Kidney tubule cell (primary cell): ENCODE measurements at places on chromosomes 11 and 22.

GRCh38 chr22:49566693-49567092 lies 261.0 kb downstream of the BRD1 start:
- DNase-seq: no peak

GRCh38 chr22:42893371-42894150 lies 36.5 kb upstream of the ARFGAP3 start:
- DNase-seq: no peak

- DNase-seq: peak; percentile 63
These were observed 108.2 kb downstream of the SLC36A4 start for GRCh38 chr11:93089474-93090102.

GRCh38 chr11:120168960-120169681 lies 31.2 kb upstream of the TRIM29 start:
- DNase-seq: peak; percentile 67

- no peak for DNase-seq
These were observed 57.8 kb upstream of the TCF20 start for GRCh38 chr22:42328130-42328783.

DNA sequence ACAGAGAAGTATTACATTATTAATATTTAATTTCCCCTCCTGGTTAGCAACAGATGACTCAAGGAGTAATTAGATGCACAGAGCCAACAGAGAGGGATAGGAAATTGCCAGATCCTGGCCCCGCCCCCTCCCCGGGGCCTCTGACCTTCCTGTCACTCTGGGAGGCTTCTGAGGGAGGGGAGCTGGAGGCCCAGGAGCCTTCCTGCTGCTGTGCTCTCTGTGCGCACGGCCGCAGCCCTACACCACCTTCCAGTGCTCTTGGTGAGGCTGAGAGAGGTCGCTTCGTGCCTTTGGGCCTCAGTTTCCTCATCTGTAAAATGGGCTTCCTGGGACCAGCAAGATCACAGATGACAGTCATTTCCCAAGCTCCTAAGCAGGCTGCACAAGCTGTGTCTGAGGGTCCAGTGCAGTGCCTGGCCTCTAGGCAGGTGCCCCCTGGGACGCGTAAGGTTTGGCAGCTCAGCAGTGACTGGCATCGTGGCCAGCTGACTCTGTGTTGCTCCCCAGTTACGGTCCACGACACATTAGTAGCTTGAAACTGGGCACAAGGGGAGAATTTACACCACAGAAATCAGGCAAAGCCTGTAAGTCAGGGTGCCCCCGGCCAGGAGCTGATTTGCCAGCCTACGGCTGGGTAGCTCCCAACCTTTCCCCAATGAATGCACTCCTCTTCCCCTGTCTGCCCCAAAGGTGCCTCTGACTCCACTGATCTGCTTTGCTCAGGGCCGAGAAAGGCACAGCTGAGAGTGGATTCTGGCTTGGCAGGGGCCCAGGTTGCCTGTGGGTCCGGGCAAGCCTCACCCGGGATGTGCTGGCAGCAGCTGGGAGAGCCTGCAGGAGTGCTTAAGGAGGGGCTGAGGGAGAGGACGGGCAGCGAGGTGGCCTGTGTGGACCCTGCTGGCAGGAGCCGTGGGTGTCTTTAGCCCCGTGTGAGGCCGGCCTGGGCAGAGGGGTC lies 2.3 kb downstream of the ADORA2A start:
- peak; percentile 57 for DNase-seq

DNA sequence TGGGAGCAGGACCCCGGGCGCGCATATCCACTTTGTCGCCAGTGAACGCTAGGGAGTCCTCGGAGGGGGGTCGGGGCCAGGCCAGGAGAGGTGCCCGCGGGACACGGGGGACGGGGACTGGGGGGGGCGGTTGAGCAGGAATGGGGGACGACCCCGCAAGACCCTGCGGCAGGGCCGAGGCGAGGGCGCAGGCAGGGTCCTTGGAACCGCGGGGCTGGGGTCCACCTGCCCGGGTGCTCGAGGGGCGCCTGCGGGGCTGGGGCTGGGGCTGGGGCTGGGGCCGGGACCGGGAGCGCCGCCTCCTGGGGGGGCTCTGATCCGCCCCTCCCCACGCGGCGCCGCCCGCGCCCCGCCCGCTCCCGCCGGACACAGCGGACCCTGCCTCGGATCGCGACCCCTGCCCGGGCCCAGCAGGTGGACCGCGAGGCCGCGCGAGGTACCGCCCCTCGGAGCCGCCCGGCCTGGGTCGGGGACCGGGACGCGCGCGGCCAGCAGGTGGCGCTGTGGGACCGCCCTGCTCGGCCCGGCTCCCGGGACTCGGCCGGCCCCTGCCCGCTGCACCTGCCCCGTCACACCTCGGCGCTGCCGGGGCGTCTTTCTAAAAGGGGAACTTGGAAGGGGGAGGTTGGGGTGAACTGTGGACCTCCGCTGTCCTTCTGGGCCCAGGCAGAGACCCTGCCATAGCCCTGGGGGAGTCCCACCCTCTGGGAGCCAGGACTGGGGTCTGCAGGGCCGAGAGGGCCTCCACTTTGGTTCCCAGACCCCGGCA lies 11.0 kb downstream of the CRELD2 start:
- DNase-seq: peak; percentile 48

GRCh38 chr11:86934926-86935579 lies 20.1 kb downstream of the FZD4 start:
- DNase-seq: no peak

DNA sequence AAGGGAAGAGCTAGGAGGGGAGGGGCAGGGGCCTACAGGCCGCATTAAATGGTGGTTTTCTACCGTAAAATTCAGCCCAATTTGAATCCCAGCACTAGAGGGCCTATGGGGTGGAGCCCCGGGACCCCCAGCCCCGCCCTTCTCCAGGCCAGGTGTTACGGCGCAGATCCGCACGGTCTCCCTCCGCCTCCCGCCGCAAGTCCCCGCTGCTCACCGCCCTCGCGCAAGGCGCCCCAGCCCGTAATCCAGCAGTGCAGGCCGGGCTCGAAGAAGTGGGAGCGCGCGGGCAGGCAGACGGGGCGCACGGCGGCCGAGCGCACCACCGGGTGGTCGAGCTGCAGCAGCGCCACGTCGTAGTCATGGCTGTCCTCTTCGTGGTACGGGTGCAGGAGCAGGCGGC lies 17.3 kb downstream of the KCTD17 start:
- no peak for DNase-seq

DNA sequence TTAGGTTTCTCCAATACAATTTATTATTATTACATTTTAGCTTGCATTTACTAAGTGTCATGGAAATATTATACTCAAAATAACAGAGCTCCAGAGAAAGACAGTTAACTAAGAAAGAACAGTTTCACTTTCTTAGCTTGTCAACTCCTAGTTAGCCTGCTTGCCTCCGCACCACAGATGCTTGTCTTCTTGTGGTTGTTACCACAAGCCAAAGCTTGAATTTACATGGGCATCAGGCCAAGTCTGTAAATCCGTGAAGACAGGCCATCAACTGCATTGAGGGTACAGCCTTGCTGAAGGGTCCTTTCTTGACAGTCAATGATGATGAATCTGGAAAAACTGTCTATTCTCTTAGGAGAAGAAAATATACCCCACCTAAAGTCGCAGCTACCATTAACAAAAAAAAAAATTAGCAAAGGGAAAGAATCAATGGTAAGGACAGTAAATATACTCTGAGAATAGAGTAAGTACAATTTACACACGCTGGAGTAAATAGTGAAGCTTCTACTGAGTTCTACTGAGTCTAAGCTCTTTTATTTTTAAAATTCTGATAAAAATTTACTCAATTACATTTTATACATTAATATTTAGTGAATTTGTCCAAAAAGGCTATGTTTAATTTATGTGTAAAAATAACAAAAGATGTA lies 15.6 kb upstream of the DENND5A start:
- DNase-seq: peak; percentile 50

GRCh38 chr22:30704978-30705377 lies 10.3 kb downstream of the OSBP2 start:
- DNase-seq: no peak

DNA sequence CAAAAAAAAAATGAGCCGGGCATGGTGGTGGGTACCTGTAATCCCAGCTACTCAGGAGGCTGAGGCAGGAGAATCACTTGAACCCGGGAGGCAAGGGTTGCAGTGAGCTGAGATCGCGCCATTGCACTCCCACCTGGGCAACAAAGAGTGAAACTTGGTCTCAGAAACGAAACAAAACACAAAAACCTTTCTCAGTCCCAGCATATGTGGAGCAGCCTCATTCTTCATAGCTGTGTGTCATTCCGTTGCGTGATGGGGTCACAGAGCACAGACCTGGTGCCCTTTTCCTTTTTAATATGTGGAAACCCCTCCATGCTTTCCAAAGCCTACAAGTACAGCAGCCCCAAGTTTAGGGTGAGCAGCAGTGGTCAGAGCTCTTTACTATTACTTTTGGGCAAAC lies 13.7 kb downstream of the PEX26 start:
- no peak for DNase-seq

DNA sequence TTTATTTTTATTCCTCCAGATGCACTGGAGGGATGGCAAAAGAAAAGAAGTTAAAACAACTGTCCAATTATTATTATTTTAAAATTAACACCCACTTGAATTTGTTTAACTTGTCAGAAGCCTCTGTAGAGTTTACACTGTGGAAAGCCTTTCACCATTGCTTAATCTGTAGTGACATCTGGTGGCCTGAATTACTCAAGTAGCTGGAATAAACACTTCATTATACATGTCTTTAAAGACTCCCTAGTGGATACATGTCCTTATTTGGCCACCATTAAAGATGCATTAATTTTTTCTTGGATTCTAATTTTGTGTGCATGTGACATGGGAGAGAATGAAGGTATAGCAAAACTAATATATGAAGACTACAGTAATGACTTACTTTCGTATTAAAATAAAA lies 1496.5 kb downstream of the FAM181B start:
- DNase-seq: peak; percentile 61

GRCh38 chr11:79864882-79865281 lies 424.1 kb upstream of the TENM4 start:
- peak; percentile 23 for DNase-seq

DNA sequence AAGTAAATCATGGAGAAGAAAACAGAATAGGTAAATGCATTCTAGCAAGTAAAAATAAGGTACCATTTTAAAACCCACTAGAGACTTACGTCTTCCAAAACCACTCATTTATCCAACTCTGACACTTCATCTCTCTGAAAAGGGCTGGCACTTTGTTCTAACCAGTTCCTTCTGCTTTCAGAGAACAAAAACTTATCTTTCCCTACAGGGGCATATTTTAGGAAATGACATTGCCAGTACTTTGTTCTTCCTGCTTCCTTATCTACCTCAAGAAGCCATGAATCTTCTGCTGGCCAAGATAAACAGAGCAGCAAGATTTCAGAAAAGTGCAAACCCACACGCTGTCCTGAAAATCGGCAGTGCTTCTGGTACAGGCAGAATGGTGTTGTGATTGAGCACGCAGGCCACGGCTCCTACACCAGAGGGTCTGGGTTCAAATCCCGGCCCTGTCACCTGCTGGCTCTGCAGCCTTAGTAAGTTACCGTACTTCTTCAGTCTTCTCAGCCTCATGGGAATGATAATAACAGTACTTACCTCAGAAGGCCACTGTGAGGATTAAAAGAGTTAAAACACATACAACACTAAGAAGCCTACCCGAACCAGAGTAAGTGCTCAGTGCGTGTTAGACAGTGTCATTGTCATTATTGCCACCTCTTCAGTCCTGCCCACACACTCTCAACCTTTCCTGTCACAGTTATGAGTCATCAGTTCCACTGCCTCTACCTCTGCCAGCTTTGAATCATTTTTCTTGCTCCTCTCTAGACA lies 11.0 kb downstream of the MPZL3 start:
- DNase-seq: peak; percentile 78

- DNase-seq: no peak
These were observed 27.6 kb downstream of the PKNOX2 start for GRCh38 chr11:125192183-125192582.

- DNase-seq: no peak
These were observed 23.4 kb upstream of the ADSL start for GRCh38 chr22:40322818-40323447.

GRCh38 chr11:58316142-58316541 lies 42.7 kb downstream of the OR5B17 start:
- peak; percentile 78 for DNase-seq

DNA sequence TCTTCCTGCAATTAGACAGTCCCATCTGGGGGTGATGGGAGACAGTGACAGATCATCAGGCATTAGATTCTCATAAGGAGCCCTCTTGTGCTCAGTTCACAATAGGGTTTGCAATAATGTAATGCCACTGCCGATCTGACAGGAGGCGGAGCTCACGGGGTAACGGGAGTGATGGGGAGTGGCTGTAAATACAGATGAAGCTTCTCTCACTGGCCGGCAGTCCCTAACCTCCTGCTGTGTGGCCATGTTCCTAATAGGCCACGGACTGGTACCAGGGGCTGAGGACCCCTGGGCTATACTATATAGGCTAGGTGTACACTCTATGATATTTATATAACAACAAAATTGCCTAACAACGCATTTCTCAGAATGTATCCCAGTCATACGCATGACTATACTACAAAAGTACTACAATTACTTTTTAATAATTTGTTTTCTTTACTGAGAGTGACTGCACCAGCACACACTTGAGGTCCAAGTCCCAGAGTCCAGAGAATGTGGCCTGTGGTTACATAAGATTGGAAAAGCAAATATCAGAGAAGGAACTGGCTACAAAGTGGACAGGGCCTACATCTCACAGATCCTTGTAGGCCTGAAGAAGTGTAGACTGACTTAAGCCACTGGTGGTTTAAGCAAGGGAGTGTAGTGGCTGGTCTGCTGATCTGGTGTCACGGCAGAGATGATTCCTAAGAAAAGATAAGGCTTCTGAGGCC lies 200.0 kb downstream of the LARGE1 start:
- no peak for DNase-seq

DNA sequence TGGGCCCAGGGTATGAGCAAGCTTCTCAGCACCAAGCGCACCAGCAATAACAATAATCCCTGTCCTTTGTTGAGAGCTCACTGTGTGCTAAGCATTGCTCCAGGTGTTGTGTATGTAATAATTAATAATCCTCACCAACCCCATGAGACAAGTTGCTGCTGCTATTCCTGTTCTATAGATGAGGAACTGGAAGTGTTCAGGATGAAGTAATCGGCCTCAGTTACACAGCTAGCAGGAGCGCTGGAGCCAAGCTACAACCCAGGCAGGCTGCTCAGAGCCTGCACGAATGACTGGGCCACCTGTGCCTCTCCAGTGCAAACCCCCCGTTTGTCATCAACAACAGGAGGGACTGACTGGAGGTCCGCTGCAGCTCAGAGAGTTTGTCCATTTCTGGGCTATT lies 35.2 kb upstream of the CECR2 start:
- DNase-seq: no peak

DNA sequence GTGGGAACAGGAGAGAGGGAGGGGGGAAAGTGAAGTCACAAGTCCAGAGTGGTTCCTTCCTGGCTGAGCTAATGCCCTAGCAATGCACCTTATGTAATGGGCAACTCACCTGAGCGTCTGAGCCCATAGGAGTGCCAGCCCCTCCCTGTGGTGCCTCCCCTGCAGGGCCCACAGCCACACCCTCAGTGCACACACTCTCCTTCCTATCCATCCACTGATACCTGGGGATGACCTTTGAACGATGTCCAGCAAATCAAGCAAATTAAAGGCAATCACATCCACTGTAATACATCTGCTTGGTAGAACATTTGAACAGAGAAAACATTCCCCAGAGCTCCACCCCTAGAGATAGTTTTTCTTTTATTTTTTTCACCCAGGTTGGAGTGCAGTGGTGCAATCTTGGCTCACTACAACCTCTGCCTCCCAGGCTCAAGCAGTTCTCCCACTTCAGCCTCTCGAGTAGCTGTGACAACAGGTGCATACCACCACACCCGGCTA lies 19.6 kb upstream of the MICAL2 start:
- DNase-seq: peak; percentile 96

- DNase-seq: no peak
These were observed 21.3 kb upstream of the PHF21A start for GRCh38 chr11:46142561-46142960.

- no peak for DNase-seq
These were observed 38.9 kb upstream of the EED start for GRCh38 chr11:86205421-86206336.
